ENCODE measurements at places on chromosomes 2 and 18.

DNA sequence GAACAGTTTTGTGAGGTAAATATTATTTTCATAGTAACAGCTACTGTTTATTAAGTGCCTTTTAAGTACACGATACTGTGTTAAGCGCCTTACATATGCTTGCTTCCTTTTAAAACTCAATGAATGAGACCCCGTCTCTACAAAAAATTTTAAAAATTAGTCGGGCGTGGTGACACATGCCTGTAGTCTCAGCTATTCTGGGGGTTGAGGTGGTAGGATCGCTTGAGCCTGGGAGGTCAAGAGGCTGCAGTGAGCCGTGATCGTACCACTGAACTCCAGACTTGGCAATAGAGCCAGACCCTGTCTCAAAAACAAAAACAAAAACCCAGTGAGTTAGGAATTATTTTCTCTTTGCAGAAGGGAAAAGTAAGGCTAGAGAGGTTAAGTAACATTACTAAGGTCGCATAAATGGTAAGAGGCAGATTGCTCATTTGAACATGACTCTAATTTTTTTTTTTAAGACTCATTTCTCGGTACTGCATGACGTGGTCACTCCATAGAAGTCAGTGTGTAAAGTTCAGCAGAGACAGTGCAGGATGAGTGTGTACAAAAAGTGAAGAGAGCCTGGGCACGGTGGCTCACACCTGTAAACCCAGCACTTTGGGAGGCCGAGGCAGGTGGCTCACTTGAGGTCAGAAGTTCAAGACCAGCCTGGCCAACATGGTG, 1.1 kb downstream of the METAP1D start:
- no peak for DNase-seq

DNA sequence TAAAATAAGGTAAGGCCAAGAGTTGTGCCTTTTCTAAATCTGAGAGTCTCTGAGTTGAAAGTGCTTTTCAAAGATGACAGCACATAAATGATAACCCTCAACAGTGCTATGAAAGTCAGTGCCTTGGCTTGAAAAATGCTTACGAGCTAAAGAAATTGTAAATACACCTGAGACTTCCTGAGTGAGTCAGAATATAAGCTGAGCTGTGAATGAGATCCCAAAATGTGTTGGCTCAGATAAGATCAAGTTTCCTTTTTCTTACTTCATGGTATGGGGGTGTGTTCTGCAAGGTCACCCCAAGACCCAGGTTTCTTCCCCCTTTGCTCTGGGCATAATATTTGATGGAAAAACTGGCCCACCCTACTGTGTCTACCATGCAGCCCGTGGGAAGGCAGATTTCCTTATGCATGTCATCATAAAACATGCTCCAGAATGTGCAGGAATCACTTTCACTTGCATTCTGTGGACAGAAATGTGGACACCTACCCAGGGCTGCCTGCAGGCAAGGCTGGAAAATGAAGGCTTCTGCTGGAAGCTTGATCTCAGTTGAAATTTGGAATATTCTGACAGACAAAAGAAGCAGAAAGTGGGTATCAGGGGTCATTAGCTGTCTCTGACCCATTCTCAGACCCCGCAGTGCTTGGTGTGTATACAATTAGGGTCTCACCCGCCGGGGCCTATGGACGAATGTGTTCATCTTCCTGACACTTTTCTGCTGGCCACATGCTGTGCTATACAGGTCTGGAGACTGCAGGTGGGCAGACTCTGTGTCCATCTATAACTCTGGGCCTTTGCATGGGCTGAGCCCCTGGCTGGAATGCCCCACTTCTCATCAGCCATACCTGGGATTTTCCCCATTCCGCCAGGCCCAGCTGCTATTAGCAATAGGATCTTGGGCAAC, 212.6 kb downstream of the SH3RF3 start:
- DNase-seq = no peak

- DNase-seq = no peak
Measured at GRCh38 chr2:95305380-95306061, 8.4 kb downstream of the KCNIP3 start.

DNA sequence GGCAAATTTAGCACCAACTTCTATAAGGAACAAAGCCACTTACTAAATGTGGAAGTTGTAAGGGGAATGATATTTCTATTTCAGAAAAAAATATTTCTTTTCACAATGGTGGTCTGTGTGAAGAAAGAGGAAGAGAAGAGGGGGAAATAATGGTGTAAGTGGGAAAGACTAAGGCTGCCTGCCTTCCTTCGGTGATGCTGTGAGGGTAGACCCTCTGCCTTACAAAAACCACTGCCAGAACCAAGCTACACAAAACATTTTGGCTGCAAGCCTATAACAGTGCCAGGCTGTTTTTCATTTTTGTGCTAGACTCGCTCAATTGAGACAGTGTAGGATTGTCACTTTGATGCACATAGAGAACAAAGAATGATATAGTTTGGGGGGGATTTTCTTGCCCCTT, 286.6 kb downstream of the ZEB2 start:
- DNase-seq = no peak

DNA sequence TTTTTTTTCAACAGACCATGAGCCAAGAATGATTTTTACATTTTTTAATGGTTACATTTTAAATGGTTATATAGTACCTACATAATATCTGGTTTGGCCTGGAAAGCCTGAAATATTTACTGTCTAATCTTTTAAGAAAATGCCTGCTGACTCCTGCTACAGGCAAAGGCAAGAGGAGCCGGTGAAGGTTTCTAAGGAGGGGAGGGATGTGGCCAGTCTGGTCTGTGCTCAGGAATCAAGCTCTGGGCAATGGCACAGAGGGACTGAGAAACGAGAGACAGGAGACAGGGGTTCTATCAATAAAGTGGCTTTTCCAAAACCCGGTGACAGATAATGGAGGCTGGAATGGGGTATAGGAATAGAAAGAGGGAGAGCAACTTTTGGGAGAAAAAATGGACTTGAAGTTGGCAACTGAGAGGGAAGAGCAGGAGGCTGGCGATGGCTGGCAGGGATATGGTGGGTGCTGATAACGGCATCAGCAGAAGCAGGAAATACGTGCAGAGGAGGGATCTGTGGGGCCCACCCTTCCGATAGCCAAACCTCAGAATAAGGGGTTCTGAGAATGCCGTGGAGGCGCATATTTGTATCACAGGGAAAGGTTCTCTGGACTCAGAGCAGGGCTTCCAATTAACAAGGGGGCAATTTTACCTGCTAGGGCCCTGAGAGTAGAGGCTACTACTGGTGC, 64.0 kb upstream of the DNMT3A start:
- DNase-seq = no peak

- DNase-seq = no peak
Measured at GRCh38 chr2:240581811-240582210, 4.7 kb upstream of the CAPN10 start.

DNA sequence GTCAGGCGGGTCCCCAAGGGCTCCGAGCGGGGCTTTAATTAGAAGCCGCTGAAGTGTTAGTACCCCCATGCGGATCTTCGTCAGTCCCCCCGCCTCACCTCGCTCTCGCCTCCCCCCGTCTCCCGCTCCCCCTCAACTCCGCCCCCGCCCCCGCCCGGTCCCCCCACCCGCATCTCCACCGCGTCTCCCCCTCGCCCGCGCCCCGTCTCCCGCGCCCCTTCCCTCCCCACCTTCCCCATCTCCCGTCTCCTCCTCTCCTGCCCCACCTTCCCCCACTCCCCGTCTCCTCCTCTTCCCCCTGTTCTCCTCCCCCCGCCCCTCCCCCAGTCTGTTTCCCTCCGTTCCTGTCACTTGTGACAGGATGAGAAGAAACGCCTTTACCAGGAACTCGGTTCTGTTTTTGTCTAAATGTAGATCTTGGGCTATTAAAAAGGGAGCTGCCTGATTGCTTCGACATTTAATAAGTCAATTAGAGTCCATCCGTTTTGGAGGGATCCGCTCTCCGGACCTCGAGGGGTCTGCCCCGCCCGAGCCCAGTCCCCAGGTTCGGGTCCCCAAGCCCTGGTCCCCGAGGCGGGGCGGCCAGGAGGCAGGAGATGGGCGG, 969 bp upstream of the ALKAL2 start:
- no peak for DNase-seq

DNA sequence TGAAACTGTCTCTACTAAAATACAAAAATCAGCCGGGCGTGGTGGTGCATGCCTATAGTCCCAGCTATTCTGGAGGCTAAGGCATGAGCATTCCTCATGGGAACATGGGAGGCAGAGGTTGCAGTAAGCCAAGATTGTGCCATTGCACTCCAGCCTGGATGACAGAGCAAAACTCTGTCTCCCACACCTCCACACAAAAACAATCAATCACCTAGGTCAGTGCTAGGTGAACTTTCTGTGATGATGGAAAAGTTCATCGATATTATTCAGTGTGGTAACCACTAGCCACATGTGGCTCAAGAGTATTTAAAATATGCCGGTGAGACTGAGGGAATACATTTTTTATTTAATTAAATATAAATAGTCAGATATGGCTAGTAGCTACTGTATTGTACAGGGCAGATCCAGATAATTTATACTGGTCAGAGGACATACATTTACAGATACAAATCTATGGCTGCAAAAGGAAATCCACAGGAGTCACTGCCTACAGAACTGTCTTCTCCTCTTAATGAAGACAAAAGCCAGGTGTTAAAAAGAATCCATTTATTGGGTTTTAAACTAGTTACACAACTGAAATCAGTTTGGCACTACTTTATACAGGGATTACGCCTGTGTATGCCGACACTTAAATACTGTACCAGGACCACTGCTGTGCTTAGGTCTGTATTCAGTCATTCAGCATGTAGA, 3.9 kb upstream of the GPR75 start:
- DNase-seq = no peak

- DNase-seq = no peak
Measured at GRCh38 chr2:199462347-199462955, 4.7 kb upstream of the SATB2 start.

DNA sequence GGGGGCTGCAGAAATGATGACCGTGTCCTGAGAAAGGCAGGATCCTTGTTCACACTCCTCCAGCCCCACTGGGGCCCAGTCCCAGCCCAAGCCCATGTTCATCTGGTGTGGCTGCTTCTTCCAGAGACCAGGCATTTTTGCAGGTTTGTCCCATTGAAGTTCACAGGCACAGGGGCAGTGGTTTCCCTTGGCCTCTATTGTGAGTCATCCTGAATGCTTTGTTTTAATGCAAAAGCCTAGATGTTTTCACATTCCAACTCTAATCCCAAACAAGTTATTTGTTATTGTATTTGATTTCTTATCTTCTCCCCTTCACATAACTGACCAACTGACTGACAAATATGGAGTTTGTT, 426.4 kb upstream of the ID2 start:
- no peak for DNase-seq

DNA sequence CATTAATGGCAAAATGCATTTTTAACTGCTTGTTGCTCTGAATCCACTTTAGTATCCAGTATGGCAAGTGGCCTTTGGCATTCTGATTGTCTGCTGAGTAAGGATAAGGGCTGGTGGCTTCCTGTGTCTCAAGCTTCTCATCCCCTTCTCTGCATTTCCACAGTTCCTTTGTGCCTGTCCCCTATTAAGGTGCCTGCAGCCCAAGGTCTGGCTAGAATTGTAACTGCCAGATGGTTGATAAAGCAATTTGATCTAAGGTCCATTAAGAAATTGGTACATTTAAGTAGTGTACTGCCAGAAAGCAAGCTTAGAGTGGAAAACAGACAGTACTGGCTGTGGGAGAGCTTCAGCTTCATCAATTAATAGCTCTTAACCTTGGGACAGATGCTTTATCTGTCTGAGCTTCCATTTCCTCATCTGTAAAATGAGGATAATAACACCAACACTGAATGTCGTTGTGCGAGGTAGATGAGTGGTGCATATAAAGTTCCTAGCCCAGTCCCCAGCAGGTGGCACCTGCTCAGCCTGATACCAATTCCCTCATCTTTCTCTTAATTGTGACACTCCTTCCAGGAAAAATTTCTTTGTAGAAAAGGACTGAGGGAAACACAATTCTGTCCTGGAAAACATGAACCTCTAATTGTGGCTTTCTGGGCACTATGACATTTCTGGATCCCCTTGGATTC, 570.6 kb upstream of the GCFC2 start:
- no peak for DNase-seq

DNA sequence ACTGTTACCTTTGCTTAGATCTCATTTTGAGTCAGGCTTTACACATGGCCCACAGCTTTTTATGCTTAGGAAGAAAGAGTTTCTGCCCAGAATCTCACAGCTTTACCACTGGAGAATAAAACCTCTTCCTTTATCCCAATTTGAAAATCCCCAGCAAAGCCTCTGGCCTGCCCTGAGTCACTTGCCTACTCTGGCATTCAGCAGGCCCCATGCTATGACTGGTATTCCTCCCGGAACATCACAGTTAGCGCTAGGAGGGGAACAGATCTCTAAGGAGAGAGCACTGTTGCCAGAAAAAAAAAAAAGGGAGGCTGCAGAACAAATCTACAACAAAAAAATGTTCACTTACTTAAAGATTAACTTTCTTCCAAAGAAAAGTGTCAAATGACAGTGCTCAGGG, 152.9 kb upstream of the DNMT3A start:
- DNase-seq = no peak

DNA sequence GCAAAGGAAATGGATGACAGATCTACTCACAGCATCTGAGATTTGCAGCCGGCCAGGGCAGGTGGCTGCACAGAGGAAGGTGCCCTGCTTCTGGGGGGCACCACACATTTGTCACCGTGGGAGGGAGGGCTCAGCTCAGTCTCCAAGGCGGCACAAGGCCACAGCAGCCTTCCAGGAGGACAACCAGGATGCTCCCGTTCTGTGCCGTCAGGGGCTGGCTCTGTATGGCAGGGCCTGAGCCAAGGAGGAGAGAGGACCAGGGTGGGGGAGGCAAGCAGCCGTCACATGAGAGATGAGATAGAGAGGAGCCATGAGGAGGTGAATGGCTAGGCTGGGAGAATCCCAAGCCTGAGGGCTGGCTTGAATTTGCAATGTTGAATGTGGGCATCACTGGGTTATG, 4.6 kb upstream of the BOK start:
- DNase-seq = no peak

DNA sequence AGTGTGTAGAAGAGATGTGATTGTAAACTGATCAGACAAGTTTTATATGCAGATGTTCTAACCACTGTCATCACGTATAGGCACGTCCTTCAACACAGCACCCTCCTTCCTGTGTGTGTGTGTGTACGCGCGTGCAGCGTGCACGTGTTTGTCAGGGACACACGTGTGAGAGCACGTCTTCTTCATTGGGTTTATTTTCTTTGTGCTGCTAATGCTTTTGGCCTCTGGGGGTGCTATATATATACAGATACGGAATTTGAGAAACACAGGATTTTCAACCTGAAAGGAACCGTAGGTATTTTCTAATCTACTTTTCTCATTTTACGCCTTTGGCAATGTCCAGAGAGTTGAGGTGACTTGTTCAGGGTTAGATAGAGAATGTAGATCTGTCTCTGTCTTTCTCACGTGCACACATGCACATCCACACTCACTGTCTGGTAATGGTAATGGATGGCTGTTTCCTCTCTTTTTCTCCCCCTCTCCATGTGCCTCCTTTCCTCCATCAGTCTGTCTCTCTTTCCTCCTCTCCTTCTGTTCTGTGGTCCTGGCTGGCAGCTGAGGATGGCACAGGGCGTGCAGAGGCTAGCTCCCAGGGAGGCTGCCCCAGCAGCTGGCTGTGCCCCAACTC, 13.4 kb upstream of the CELF4 start:
- no peak for DNase-seq

- DNase-seq = peak; percentile 90
Measured at GRCh38 chr2:55112229-55113031, 62.2 kb upstream of the RTN4 start.

- no peak for DNase-seq
Measured at GRCh38 chr18:22674272-22674671, 256.6 kb upstream of the CTAGE1 start.

- DNase-seq = peak; percentile 57
Measured at GRCh38 chr2:126885751-126886210, 12.9 kb upstream of the TEX51 start.

GRCh38 chr2:170344663-170345346, 166.9 kb downstream of the MYO3B start:
- DNase-seq = no peak
